Activated naive CD4-positive, alpha-beta T cell (primary cell): ENCODE measurements at places on chromosomes 3 and 15.

DNA sequence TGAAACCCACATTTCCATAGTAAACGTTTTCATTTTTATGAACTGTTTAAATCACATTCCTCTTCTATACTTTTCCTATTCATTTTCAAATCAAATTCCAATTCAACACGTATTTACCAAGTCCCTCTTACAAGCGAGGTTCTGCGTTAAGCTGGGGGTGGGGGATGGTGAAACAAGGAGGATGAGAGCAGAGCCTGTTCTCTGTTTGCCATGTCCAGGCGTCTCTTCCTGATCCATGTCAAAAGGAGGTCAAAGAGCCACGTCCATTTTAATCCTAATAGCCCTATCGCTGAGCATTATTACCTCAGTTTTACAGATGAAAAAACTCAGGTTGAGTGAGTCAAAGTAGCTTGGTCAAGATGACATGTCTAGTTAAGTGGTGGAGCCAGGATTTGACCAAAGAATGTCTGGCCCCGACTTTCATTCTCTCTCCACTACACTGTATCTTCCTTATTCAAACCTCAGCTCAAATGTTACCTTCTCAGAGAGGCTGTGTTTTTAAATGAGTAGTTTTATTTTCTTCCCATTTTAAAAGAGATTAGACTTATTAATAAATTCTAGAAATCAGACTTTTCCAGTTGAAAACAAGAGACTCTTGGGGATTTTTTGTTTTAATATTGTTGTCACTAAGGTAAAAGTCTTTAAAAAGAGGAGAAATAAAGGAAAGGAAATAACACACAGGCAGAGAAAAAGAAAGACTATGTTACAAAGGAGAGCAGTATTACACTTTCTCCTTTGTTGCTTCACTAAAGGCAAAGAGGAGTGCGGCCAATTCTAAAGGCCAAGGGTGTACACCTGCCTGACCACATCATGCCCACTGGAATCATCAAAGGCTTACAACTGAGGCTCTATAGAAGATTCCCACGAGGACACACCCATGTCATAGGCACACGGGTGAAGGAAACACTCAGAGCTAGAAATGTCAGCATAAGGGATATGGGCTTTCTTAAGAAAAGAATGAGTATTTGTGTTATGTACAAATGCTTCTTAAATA, 42.4 kb downstream of the MYO5A start:
- DNase-seq = no peak

DNA sequence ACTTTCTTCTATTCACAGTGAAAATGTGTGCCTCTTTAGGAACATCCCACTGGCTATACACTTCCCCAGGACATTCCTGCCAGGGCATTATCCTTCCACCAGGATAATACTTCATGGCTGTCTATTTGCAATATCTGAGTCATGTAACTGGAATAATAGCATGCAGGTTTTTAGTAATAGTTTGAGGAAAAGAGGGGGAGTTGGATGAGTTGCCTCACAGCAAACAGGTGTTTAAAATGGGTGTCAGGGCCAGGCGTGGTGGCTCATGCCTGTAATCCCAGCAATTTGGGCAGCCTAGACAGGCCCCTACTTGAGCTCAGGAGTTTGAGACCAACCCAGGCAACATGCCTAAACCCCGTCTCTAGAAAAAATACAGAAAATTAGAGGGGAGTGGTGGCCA, 585.9 kb downstream of the DIPK2A start:
- no peak for DNase-seq

- no peak for DNase-seq
These were observed 37.5 kb downstream of the CD86 start for GRCh38 chr3:122092460-122093165.

DNA sequence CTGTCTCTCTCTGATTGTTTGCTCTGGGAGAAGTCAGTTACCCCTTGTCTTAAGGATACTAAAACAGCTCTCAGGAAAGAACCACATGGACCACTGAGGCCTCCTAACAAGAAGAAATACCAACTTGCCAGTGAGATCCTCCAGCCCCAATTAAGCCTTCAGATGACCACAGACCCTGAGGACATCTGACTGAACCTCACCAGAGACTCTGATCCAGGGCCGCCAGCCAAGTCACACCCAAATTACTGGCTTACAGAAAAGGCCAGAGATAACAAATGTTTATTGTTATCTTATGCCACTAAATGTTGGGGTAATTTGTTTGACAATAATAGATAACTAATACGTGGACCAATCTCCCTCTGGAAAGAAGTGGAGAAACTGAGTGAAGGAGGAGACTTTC, 40.2 kb downstream of the SLC12A8 start:
- no peak for DNase-seq

GRCh38 chr15:69538379-69538778, 85.8 kb downstream of the RPLP1 start:
- no peak for DNase-seq

- no peak for DNase-seq
These were observed 30.2 kb upstream of the LCTL start for GRCh38 chr15:66595931-66596545.

DNA sequence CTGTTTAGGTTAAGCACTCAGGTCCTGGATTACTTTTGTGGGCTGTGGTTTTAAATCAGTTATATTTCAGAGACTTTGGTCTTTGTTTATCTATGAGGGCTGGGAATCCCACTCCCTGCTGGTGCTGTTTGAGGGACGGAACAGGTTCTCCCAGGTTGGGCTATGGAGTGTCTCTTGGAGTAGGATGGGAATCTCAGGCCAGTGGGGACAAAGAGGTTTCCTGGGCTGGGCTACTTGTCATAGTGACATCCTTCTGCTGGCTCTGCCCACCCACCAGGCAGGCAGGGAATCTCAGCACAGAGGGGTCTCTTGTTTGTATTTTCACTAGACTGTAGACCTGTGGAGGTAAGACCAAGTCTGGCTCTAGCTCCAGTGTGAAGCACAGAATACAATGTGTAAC, 47.2 kb upstream of the UBE3A start:
- DNase-seq = no peak

DNA sequence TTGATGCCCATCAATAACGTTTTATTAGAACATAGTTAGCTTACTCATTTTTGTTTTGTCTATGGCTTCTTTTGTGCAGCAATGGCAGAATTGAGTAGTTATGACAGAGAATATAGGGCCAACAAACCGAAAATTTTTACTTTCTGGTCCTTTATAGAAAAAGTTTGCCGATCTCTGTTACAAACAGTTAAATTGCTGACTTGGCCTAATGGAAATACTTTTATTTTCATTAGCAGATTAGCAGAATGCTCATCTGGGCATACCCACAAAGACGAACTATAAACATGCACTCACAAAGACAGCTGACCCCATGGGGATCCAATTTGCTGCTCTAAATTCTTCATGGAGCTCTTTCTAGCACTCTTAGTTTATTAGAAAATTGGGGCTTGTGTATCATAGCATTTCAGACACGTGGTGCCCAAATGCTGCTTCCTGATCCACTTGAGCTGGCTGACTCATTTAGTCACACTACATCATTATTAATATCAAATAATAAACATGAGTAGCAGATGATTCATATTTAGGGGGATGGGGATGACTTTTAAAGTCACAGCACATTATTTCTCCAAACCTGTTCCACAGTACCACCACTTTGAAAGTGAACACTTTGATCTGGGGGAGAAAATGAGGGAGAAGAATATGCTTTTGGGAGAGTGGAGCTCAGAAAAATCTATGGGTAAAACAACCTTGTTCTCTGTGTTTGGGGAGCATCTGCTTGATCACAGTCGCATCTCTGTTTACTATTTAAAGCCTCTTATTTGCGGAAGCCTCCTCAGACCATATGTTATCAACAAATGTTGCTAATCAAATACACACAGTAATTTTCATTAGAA, 228.1 kb upstream of the FEZF2 start:
- no peak for DNase-seq

DNA sequence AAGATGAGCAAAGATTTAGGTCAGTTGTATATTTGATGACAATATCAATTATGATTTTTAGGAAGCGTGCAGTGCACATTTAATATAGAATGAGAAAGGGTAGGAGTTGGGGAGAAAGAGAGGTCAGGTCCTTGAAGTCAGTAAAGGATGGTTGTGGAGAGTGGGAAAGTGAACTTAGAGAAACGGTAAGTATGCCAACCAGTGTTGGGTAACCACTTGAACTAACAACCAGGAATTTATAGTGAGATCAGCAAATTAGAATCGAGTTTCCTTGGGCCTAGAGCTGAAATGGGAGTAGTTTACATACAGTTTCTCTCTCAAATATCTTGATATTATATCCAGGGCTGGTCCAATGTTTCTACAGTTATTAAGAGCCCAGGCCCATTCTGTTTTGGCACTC, 188.5 kb upstream of the RBMS3 start:
- no peak for DNase-seq

- DNase-seq = no peak
These were observed 253.7 kb downstream of the ROBO1 start for GRCh38 chr3:79514069-79514468.

- DNase-seq = no peak
These were observed 19.8 kb upstream of the RBMS3 start for GRCh38 chr3:29261119-29261518.

GRCh38 chr3:134665243-134665642, 14.4 kb upstream of the KY start:
- no peak for DNase-seq

GRCh38 chr3:190499122-190499521, 14.8 kb upstream of the IL1RAP start:
- no peak for DNase-seq

DNA sequence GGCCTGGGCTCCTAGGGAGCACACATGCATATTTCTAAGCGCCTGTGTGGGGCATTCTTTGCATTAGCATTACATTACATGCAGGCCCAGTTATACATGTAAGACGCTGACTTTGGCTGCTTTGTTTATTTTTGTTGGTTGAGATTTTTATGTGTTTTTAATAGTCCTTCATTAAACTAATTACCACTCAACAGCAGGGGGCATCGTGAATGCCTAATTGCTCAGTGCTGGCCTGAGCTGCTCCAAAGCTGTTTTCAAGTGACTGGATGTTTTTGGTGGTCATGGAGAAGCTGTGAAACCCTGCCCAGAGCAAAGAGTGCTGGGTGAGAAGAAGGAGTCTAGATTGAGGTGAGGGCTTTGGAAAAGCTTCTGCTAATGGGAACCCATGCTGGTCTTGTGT, 41.5 kb downstream of the GPD1L start:
- no peak for DNase-seq

- DNase-seq = no peak
These were observed 10.3 kb downstream of the SEMA3G start for GRCh38 chr3:52434491-52435115.

- DNase-seq = no peak
These were observed 78.3 kb upstream of the TPM1 start for GRCh38 chr15:62964251-62964650.

DNA sequence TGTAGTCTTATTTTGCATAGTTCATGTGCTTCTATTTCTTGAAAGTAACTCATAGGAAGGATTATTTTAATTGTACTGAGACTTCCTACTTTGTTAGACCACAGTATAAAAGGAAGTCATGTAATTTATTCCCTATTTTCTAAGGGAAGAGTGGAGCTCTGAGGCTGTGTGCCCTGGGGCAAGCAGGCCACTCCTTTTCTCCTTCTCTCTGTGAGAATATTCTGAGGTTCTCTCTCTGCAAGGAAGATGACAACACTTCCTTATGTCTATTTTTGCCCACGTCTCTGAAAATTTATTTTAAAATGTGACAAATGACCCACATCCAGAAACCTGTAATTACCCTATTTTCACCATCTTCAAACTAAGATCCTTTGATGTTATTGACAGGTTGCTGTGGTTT, 11.0 kb downstream of the KCTD6 start:
- no peak for DNase-seq

- DNase-seq = no peak
These were observed 386.6 kb upstream of the DPH6 start for GRCh38 chr15:35932531-35932930.

DNA sequence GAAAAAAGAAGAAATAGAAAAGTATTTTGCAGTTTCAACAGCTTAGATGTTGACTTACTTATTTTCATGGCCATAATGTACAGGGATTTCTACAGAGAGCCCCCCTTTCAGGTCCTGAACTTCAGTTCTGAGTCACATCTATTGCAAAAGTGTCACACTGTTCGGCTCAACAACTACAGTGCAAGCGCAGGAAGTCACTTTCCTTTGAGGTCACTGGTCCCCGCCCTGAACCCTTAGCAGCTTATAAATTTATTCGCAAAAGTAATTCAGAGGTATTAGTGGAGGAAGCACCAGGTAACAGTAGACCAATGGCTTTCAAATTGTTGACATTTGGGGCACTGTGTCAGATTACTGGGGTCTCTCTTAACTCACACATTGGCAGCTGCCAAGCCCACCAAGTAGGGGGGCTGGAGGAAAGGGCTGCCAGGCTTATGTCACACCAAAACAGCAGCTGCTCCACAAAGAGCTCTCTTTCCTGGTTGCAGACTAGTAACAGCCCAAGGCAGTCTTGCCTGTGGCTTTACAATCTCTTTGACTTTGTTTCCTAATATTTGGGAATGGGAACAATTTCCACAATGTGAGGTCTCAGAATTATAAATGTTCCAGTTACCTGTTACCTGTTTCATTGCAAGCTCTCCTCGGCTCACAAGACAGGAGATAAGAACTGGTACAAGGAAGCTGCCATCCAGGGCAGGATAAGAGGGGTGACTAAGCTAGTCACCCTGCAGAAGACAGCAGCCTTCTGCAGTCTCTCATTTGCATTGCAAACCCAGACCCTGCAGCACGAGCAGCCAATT, 130.2 kb upstream of the STRIT1 start:
- DNase-seq = no peak

GRCh38 chr3:103494011-103494410, 1059.2 kb downstream of the ZPLD1 start:
- no peak for DNase-seq

- no peak for DNase-seq
These were observed 127.4 kb upstream of the MLF1 start for GRCh38 chr3:158443632-158444031.

GRCh38 chr15:83410532-83410931, 36.6 kb upstream of the SH3GL3 start:
- no peak for DNase-seq

DNA sequence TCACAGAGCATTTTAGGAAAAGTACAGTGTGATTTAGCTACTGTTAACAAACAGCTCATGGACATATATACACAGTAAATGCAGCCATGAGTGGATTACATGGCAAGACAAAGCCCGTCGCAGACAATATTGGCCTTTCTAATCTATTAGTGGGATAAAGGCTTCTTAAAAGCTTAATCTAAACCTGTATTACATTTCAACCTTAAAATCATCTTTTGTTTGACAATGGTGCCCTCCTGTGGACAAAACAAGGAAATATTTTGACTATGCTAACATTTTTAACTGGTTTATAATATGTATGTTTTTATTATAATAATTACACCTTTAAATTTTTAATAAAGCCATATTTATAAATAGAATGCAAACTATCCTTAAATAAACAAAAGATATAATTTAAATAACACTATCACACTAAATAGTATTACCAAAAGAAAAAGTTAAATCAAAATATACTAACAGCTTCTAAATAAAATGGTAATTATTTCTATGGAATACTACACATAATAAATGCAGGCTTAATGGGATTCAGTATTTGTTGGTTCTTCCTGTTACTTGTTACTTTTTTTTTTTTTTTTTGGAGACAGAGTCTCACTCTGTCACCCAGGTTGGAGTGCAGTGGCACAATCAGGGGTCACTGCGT, 38.6 kb downstream of the TAFA4 start:
- no peak for DNase-seq

- DNase-seq = no peak
These were observed 4.3 kb downstream of the CHAC1 start for GRCh38 chr15:40957581-40958051.

- DNase-seq = no peak
These were observed 97.2 kb upstream of the FLNB start for GRCh38 chr3:57910990-57911389.

GRCh38 chr15:98684436-98684835, 36.1 kb downstream of the IGF1R start:
- DNase-seq = no peak
